Stimulated activated CD4-positive, alpha-beta T cell treated with anti-CD3 and anti-CD28 coated beads, Interleukin-4, amount 100 ng/mL, for 24 hours (primary cell): ENCODE measurements at places on chromosomes 5 and 9.

DNA sequence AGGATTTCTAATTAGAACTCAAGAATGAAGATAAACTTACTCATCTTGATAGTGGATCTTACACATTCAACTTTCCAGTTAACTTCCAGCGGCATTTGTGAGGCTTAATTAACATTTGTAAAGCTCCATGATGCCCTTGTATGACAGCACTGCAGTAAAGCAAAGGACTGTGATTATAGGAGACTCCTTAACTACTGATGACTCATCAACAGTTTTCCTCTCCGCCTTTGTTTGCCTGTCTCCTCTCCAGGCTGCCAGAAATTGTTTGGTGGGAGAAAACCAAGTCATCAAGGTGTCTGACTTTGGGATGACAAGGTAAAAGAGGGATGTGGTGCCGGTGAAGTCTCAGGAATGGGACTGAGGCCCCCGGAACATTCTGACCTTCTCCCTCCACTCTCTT, 20.4 kb upstream of the CYFIP2 start:
- no peak for DNase-seq

DNA sequence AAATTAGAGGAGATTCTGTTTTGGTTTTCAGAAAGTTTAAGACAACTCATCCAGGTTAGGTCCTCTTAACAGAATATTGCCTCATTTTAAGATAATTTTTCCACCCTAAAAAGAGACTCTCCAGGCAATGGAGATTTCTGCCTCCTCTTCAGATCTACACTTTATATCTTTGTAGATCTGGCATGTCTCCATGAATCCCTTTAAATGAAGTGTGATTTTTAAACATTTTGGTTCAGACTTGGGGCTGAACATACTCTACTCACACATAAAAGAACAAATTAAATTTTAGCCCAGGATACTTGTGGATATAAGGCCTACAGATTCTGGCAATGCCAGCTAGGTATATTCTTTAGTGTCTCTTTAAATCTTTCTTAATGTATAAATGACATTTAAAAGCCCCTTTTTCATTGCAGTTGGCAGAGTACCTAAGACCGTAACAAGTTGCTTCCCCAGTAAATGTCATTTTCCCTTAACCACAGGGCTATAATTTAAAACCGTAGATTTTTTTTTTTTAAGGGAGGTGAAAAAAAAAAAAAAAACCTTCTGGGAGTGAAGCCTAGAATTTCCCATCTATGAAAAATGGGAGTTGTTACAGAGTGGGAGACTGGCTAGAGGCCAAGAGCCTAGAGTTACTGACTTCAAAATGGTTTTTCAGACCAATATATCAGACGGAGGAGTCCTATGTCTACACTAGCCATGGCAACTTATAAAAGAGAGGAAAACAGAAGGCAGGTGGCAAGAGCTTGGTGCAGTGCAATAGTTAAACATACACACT, 207.8 kb upstream of the TARS1 start:
- DNase-seq = no peak

DNA sequence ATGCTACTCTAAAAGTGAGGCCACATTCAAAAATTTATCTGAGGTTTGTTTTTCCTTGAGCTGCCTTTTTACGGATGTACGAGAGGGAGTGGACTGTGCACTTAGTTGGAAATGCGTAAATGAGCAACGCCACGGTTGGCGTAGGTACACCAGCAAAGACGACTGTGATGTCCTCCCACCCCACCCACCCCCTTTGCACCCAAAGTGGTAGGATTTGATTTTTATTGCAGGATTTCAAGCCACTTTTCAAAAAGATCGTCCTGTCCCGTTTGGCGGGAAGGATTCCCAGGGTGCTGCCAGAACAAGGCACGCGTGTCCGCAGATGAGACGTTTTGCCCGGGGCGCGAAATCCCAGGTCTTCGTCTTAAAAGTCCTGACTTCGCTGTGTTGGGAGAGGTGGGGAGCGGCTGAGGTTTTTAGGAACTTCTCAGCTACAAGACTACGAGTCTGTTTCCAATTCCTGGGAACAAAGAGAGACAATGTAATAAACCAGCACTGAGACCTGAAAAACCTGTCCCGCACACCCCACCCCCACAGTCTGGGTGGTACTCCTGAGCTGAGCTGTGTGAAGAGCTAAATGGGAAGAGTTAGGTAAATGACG, 1.0 kb upstream of the TLE1 start:
- no peak for DNase-seq

- no peak for DNase-seq
Measured at GRCh38 chr5:154242442-154242841, 51.9 kb downstream of the GALNT10 start.

DNA sequence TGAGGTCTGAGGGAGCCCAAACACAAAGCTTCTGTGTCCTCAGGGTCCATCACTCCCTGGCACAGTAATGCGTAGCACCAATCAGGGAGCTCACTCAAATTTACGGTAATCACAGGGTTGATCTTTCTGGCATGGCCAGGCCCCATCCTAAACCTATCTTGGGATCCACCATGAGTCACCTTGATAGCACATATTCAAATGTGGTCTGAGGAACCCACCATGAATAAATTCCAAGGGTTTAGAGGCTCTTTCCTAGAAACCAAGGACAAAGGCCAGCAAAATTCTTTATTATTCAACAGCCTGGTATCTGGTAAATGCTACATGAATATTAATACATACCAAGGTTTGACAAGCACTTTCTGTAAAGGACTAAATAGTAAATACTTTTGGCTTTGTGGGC, 254.5 kb downstream of the TLR4 start:
- no peak for DNase-seq

DNA sequence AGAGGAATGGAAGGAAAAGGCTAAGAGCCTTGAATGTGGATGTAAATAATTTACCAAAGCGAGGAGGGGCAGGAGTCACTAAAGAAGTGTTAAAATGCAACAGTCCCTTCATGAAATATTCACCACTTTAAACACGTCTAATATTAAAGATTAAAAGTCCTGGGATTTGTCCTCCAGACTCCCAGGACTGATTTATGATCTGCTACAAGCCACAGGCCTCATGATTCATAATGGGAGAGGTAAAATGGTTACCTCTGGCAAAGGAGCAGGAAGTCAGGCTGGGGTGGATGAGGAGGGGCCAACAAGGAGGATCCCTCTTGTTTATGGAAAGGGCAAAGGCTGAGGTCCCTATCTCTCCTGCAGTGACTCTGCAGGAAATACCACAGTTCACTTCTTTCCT, 292.4 kb downstream of the TRIM32 start:
- DNase-seq = no peak

DNA sequence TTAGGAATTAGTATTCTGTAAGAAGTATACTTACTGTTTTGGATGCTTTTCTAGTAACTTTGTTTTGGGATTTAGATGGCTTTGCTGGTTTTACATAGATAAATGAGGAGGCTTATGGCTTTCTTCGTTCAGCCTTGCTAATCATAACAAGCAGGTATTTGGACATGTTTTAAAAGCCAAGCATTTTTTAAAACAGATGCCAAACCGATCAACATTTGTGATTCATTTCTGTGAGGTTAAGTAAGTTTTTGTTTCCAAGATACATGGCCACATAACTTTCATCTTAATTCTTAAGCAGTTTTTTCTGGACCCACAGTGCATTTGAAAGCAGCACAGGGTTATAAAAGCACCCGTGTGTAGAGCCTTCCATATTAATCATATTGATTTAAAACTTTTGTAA, 21.7 kb downstream of the TARS1 start:
- DNase-seq = no peak

DNA sequence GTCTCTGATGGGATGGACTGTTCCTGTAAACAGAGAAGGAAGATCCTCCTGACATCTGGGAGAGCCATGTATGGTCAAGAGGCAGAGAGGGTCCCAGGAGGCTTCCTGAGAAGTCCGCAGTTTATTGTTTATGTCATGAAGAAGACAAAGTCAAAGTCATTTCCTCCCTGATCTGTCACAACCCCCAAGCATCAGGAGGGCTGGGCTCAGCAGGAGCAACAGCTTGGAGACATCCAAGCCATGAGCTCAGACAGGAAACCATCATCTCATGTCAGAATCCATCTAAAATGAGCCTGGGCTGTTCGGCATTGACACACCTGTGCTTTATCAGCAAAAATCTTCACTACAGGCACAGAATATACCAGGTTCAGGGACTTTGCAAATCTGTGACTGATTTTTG, 325.0 kb upstream of the MSX2 start:
- DNase-seq = no peak

GRCh38 chr9:134165357-134166315, 1.3 kb upstream of the RNU6ATAC start:
- DNase-seq = peak; percentile 54

GRCh38 chr5:142540922-142541422, 144.9 kb downstream of the FGF1 start:
- DNase-seq = no peak

GRCh38 chr5:32320576-32320975, 7.8 kb upstream of the MTMR12 start:
- no peak for DNase-seq

DNA sequence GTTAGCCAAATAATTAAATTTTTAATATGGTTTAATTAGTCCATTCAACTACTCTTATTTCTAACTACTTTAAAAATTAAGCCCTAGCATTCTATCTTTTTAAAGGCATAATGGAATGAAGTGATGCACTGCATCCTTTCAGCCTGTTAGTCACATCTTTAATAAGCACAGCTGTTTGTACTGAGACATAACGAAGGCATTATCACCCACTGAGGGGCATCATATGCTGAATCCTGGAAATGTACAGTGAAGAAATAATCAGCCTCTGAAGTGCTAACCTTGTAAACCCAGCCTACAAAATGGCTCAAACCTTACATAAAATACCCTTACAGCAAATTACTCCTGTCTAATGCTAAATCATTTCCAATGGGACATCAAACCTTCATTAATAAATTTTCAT, 33.1 kb downstream of the EPB41L4A start:
- DNase-seq = no peak
